ENCODE measurements at places on chromosomes 13 and 19.
A peak's percentile ranks its signal among the peaks of the same experiment; 100 is the strongest.

DNA sequence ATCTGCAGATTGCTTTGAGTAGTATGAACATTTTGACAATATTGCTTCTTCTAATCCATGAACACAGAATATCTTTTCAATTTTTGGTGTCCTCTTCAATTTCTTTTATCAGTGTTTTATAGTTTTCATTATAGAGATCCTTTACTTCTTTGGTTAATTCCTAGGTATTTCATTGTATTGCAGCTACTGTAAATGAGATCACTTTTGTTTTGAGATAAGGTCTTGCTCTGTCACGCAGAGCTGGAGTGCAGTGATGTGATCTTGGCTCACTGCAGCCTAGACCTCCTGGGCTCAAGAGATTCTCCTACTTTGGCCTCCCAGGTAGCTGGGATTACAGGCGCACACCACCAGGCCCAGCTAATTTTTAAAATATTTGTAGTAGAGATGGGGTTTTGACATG, 9.8 kb downstream of the CYP2A7 start:
- no peak for DNase-seq

- no peak for DNase-seq
Observed at GRCh38 chr13:112177450-112178288, 110.7 kb downstream of the SOX1 start.

- DNase-seq, result no peak
Observed at GRCh38 chr19:1873524-1874473, 10.4 kb upstream of the KLF16 start.

DNA sequence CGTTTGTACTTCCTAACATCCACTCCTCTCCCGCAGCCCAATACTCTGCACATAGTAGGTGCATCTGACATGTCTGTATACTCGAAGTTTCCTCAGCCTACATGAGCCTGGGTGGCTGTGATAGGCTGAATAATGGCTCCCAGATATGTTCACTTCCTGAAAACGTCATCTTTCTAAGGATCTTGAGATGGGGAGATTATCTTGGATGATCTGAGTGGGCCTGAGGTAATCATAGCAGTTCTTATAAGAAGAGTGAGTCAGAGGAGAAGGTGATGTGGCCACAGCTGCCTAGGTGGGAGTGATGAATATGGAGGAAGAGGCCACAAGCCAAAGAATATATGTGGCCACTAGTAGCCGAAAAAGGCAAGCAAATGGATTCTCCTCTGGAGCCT, 84.2 kb downstream of the AKAP11 start:
- DNase-seq, result no peak

DNA sequence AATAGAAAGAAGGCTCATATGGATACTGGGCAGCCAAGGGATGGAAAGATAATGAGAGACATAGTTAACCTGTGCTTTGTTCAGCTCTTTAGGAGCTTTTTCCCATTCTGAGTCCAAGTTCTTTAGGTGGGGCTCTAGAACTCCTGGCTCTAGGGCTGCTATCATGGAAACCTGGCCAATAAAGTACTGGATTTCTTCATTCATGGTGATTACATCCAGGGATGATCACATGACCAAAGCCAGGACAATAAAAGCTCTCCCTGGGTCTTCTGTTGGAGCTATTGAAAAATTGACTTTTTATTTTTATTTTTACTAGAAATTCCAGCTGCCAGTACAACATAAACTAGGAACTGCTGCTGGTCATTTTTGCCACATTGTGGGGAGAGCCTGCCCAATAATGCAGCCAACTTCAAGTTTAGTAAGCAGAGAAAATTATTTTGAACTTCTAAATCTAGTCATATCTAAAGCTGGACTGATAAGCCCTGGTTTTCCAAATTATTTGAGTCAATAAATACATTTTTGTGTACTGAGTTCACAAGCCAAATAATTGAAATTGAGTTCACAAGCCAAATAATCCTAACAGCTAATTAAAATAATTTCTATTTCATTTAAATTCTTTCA, 224.9 kb upstream of the STARD13 start:
- DNase-seq, result no peak

DNA sequence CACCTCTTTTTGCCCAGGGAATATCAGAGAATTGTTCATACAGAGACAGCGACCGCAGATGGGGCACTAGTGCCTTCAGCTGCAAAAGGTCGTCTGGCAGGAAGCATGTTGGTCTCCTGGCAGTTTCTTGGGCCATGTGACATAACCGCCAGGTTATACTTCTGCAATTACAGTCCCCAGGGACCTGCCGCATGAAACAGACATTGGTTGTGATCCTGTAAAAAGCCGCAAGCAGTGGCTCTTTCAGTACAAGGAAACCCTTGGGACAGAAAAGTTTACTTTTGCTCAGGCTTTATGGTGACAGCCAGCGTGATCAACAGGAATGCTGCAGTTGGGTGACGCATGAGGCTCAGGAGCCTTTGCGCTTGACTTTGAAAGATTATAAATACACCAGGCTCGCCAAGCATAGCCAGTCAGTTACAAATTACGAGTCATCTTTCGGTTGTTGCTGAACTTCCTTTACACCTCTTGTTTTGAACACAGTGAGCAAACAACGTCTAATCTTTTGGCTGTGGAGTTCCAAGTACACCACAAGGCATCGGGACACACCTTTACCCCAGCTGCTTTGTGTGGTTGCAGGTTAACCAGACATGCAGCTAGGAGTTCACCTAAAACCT, 50.5 kb upstream of the UBE2L5 start:
- peak; percentile 63 for DNase-seq

DNA sequence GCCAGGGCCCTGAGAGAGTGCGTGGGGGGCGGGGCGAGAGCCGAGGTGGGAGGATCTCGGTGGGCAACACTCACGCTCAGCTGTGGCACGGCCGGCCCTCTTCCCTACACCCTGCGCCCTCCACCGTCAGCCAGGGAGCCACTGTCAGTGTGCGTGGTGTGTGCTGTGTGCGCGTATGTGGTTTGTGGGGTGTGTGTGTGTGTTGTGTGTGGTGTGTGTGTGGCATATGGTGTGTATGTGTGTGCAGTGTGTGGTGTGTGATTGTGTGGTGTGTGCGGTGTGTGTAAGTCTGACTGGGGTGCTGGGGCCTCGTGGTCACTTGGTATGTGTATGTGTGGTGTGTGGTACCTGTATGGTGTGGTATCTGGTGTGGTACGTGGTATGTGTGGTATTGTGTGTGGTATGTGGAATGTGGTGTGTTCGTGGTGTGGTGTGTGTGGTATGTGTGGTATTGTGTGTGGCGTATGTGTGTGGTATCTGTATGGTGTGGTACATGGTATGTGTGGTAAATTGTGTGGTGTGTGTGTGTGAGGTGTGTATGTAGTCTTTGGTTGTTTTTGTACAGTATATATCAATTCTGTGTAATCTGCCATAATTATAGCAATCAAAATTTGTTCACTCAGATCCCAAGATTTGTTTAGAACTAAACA, 5.1 kb downstream of the GRK1 start:
- no peak for DNase-seq

GRCh38 chr19:35879068-35879467, 10.7 kb downstream of the APLP1 start:
- no peak for DNase-seq

DNA sequence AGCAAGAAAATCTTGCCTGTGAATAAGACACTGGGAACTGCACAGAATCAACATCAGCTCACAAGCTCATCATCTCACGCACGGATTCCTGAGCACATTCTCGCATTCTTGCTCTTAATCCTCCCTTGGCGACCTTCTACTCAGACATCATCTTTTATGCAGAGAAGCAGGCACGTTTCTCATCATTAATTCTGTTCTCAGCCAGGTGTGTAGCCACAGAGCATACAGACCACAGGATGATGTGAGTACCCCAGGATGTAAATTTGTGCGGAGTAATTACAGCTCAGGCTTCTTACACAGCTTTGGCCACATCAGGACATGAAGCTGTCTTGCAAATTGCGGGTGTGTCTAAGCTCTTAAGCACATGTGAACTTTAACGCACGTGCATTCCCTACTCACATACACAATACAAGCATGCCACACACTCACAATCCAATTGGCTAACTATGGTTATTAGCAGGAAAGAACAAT, 36.5 kb upstream of the SACS start:
- no peak for DNase-seq

GRCh38 chr13:114070098-114070799, 62.2 kb downstream of the RASA3 start:
- DNase-seq, result no peak

- no peak for DNase-seq
Observed at GRCh38 chr13:98398581-98398980, 178.3 kb downstream of the STK24 start.

- no peak for DNase-seq
Observed at GRCh38 chr13:22961835-22962537, 218.8 kb upstream of the SGCG start.

DNA sequence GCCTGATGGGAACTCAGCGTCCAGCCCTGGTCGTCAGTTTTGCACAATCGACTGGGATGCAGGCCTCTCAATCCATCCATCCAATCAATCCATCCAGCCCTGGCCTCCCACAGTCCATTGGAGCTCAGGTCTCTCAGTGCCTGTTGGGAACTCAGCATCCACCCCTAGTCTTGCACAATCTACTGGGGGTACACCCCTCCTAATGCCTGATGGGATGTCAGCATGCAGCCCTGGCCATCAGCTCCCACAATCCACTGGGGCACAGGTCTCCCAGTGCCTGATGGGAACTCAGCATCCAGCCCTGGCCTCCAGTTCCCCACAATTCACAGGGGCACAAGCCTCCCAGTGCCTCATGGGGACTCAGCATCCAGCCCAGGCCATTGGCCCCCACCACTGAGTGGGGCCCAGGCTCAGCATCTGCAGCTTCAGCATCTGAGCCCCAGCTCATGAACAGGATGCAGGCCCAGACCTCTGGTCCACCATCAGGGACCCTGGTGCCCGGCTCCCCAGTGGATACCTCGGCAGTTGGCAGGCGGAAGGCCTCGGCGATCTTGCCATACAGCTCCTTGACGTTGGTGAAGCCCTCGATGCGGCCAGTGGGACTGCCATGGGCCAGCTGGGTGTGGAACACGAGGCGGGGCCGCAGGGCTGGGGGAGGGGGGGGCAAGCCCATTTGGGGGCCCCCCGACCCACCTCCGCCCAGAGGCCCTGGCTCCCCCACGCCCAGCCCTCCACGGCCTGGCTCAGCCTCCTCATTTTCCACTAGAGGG, 7.2 kb upstream of the PTGER1 start:
- DNase-seq, result no peak

DNA sequence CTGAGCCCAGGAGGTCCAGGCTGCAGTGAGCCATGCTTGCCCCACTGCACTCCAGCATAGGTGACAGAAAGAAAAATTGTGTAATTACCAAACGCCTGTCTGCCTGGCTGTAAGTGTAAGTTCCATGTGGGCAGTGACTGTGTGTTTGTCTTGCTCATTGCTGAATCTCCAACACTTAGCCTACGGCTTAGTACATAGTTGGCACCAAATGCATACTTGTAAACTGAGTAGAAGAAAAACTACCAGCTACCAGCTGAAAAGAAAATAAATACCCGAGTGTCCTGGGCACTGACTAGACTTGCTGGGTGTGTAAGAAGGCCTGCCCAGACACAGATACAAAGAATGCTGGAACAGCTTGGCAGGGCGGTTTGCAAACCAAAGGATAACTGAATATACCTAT, 2.7 kb upstream of the CEBPG start:
- no peak for DNase-seq

GRCh38 chr13:21076253-21076652, 14.9 kb upstream of the LATS2 start:
- no peak for DNase-seq

DNA sequence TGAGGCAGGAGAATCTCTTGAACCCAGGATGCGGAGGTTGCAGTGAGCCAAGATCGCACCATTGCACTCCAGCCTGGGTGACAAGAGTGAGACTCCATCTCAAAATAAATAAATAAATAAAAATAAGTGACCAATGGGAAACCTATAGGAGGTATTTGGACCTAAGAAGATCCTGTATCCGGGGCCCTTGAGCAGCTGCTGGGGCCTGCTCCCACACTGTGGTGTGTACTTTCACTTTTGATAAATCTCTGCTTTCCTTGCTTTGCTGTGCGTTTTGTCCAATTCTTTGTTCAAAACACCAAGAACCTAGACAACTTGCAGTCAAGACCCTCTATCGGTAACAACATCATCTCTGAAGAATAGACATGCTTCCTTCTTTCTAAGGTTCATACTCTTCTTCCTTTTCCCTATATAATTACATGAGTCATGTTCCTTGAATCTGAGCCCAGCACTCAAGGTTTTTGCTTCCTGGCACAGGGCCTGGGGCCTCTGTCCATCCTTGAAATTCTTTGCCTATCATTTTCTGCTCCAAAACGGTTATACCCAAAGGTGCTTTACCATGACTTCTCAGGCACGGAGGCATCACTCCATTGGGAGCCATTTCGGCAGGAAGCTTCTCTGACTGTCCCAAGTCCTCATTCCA, 14.2 kb upstream of the PNMA8C start:
- no peak for DNase-seq

GRCh38 chr13:99044764-99045163, 66.9 kb upstream of the DOCK9 start:
- DNase-seq, result no peak

GRCh38 chr19:45782820-45783785, 813 bp upstream of the DMPK start:
- no peak for DNase-seq

DNA sequence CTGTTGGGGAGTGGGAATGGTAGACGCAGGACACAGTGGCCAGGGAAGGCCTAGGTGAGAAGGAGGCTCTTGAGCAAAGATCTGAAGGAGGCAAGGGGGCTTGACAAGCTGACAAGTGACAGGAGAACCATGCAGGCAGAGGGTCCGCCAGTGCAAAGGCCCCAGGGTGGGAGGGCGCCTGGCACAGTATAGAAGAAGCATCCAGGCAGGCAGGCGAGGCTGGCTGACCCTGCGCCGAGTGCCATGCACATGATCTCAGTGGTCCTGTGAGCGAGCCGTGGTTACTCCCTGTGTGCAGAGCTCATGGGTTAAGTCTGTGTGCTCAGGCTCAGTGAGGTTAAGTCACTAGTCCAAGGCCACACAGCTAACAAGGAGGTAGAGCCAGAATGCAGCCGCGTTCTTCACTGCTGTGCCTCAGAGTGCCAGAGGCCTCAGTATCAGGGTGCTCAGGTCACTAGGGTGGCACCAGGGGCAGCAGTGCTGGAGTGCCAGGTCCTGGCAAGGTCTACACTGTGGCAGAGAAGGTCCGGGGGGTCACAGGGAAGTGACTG, 15.2 kb downstream of the CNFN start:
- DNase-seq, result no peak

DNA sequence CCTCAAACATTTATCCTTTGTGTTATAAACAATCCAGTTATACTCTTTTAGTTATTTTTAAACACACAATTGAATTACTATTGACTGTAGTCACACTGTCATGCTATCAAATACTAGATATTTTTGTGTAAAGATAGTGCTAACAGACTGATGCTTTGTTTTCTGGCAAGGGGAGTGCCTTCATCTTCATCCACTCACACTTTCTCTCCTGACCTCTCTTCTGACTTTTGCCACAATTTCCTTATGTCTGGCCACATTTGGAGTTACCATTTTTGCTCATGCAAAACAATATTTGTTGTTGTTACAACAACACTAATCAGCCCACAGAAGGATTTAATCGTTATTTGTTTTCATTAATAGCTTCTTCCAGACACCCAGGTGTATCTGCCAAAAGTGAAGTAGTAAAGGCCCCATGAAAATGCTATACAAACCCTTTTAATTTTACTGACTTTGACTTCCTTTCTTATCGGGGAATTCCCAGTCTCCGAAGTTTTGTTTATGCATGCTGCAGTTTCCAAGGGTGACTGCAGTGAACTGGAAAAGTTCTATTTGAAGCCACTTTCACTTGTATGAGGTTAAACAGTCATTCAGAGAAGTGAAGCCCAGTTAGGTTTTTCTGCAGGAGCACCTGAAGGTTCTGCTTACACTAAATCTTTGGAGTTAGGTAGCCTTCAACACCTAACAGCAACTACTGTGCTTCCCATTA, 66.1 kb upstream of the FRY start:
- DNase-seq, result no peak
